ENCODE measurements at places on chromosomes 7 and 10. TPM values are rescaled to one million over a fixed set of nuclear protein-coding genes. Genes with fewer than 3 reads are reported as not detected.

Gene MSS51
- 0.76 TPM for total RNA-seq

Gene HOXA5
- not detected for total RNA-seq

Gene RADIL
- total RNA-seq: 0.23 TPM

Gene ZNF425
- 0.43 TPM for total RNA-seq

Gene H2BK1
- total RNA-seq: not detected

Gene ZCWPW1
- total RNA-seq: 5.1 TPM

Gene OIT3
- total RNA-seq: not detected

Gene LLCFC1
- not detected for total RNA-seq

Data from activated T-cell treated with anti-CD3 and anti-CD28 coated beads, Interleukin-2, amount 50 U/mL, for 4 hours (primary cell).